ENCODE measurements at places on chromosomes 6 and 20.
A peak's percentile ranks its signal among the peaks of the same experiment; 100 is the strongest.

- DNase-seq = peak; percentile 80
Measured at GRCh38 chr20:1965520-1966351, 28.1 kb downstream of the PDYN start.

DNA sequence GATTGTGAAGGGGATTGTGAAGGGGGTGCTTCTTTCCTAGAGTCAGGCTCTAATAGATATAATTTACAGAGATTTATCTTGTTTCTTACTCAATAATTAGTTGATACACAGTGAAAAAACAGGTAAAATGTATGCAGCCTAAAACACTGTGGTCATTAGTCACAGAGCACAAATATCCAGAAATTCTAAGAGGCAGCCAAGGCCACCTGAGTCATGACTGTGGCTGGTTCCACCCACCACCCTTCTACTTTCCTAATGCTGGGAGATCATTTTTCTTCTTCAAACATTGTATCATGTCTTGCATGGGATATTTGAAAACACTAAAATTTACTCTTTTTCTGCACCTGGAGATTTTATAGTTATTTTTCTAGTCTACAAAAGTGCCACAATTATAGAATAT, 181.6 kb downstream of the OTOR start:
- no peak for DNase-seq

DNA sequence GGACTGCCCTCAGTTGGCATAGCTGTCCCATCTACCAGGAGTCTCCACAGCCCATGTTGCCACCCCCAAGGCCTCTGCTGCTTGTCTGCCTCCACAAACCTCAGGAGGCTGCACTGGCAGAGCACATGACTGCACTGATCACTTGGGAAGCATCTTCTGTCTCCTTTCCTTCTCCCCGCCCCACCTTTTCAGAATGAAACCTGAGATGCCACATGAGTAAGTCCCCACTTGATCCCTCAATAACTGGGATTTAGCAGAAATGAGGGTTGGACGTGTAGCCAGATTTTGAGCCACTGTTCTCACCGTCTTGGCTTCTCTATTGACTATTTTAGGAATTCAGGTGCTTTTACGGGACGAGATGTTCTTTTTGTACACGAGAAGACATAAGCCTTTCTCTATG, 328.4 kb downstream of the CDC5L start:
- DNase-seq = no peak

DNA sequence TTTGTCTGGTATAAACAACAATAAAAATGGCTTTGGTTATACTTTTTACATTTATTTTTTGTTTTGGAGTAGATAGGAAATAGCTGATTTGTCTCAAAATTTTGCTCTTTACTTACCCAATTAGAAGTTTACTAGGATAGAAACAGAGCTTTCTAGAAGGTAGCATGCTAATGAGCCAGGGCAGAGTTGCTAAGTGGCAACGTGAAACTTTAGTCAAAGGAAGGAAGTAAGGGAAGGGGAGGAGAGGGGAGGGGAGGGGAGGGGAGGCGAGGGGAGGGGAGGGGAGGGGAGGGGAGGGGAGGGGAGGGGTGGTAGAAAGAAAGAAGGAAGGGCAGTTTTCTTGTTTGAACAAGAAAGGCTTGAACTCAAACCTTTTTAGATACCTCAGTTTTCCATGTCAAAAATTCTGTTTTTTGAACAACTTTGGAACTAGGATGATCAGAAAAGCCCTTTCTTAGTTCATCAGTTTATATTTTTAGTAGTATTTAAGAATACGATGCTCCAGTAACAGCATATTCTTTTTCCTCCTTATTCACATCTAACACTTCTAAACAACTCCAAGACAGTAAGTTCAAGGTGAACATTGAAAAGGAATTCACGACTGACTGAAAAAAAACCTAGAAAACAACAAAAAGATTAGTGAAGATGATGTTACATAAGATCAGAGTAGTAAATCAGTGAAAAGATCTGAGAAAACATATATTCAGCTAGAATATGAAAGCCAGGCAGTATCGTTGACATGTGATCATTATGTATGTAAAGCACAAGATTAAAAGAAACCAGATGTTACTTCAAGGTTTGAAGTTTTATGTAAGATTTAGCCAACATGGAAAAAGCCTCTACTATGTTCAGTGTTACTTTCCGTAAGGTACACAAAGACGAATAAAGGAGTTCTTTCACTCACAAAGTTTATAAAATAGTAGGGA, 263.4 kb downstream of the ARHGAP18 start:
- no peak for DNase-seq

DNA sequence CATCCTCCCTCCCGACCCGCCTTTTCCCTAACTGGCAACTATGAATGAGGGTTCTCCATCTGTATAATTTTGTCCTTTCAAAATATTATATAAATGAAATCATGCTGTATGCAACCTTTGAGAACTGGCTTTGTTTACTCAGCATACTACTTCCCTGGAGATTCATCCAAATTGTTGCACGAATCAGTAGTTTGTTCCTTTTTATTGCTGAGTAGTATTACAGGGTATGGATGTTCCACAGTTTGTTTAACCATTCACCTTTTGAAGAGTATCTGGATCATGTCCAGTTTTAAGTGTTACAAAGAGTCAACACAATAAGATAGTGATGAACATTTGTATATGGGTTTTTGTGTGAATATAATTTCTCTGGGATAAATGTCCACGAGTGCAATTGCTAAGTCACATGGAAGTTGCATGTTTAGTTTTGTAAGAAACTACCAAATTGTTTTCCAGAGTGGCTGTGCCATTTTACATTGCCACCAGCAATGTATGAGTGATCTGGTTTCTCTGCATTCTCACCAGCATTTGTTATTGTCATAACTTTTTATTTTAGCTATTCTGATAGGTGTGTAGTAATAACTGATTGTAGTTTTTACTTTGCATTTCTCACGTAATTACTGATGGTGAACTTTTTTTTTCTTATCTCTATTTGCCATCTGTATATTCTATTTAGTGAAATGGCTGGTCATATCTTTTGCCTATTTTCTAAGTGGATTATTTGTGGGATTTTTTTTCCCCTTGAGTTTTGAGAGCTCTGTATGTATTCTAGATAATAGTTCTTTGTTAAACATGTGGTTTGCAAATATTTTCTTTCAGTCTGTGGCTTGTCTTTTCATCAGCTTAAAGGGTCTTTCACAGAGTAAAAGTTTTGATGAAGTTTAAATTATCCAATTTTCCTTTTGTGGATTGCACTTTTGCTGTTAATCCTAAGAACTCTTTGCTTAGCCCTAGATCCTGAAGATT, 14.4 kb upstream of the RNF24 start:
- no peak for DNase-seq

GRCh38 chr6:39256294-39256940, 27.1 kb upstream of the KCNK5 start:
- no peak for DNase-seq

DNA sequence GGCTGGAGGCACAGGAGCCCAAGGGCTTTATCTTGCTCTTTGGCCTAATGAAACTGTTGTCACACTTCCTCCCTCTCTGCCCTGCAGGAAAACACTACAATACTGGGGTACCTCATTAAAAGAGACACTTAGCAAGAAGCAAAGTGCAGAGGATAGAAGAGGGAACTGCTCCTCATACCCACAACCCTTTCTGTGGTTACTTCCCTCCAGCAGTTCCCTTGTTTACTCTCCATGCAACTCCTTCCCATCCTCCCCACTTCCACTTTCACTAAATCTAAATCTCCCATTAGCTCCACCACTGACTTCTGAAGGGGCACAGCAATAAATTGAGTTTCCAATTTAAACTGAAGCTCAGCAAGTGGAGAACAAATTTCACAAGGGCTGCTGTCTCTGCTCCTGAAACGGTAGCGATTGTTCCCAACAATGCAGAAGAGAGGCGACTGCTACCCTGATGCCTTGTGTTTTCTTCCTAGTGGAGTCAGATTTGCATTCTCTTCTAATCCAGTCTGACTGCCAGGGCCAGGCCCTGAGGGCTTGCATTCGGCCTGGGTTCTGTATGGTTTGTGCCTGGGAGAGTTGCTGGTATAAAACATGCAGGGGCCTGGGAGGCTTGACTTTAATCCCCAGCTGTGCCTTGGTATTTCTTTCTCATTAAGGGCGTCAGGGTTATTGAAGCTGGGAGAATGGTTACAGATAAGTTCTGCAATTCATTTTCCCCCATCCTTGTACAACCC, 454.7 kb downstream of the TFAP2B start:
- no peak for DNase-seq

- DNase-seq = no peak
Measured at GRCh38 chr6:52517502-52518278, 59.2 kb downstream of the TRAM2 start.

- DNase-seq = no peak
Measured at GRCh38 chr6:19380293-19380692, 456.9 kb upstream of the ID4 start.

GRCh38 chr6:49662231-49662891, 25.7 kb upstream of the RHAG start:
- no peak for DNase-seq

- no peak for DNase-seq
Measured at GRCh38 chr6:44327760-44328159, 14.6 kb upstream of the AARS2 start.

- no peak for DNase-seq
Measured at GRCh38 chr6:29426654-29427053, 11.9 kb downstream of the OR12D1 start.

DNA sequence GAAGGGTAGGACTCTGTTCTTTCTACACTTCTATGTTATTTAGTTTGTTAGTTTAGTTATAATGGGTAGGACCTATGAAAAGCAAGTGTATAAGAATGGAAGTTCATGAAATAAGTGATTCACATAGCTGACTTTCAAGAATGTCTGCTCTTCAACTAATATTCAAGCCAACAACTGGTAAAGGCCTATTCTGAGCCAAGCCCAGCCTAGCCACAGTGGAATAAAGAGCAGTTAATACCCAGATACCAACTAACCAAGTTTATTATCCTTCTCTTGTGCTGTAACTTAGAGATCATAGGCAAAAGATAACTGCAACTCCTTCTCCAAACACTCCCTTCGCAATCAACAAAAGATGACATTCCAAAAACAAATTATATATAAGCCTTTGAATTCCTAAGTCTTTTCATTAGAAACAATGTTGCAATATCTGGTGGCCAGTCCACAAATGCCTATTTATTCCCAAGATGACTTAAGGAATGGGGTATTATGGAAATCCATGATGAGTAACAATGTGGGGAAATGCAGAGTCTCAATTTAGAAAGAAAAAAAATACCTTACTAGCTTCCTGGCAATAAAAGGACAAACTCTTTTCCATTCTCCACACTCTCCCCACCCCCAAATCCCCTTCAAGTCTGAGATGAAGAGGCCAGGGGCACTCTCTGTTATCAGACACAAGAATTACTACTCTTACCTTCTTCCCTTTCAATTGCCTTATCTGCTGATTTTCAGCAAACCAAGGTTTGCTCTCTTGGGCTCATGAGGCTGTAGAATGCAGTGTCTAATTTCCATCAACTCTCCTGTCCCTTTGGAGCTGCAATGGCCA, 27.4 kb downstream of the BTBD9 start:
- no peak for DNase-seq

GRCh38 chr20:3857405-3857804, 10.8 kb downstream of the MAVS start:
- peak; percentile 37 for DNase-seq

GRCh38 chr6:14968056-14968637, 277.7 kb upstream of the JARID2 start:
- no peak for DNase-seq

DNA sequence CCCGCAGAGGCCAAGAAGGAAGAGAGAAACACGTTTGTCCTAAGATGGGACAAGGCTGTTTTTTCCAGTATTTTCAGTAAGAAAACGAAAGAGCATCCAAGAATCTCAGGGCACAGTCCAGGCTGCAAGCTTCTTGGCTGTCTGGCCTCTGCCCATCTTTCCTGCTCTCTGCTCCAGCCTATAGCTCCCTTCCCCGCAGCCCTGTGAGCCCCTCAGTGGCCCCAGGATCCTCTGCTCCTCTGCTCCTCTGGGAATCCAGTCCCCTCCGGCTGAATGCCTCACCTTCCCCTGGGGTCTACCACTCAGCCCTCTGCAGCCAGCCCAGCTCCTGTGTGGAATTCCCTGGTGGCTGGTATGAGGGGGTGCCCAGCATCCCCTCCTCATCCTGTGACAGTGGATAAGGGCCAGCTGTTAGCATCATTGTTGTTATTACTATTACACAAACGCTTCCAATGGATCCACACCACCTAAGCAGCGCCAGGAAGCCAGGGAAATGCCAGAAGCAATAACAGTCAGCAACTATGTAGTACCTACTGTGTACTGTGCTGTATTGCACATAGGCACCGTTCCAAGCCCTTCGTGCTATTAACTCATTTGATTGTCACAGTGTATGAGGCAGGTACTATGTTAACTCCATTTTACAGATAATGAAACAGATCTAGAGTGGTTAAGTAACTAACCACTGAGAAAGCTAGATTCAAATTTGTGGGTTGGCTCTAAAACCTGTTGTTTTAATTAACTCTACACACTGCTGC, 60.3 kb upstream of the PTPN1 start:
- DNase-seq = no peak

GRCh38 chr6:10418862-10419748, 4.2 kb upstream of the TFAP2A start:
- no peak for DNase-seq

DNA sequence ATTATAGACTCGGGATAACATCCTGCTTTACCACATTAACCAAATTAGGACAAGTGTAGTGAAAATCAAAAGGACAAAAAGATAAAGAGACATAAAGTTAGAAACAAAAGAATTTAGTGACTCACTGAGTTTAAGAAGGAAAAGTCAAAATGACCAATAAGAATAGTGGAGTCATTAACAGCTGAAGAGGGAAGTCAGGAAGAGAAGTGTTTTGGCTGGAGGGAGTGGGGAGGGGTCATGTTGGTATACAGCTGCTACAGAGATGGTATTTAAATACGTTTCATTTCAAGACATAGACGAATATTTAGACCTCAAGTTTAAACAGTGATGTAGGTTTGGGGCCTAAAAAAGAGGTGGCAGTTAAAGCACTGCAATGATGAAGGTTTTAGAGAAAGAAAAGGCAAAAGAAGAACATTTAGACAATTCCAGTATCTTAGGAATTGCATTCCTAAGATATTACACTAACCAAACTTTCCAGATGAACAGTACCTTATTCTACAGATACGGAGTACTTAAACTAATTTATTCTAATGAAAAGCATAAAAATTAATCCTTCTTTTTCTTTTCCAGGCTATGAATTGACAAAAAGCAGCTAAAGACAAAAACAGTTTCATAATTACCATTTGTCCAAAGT, 10.6 kb downstream of the FKBP5 start:
- no peak for DNase-seq

- DNase-seq = no peak
Measured at GRCh38 chr6:109507490-109508072, 24.6 kb upstream of the ZBTB24 start.

GRCh38 chr6:148827416-148828045, 80.7 kb downstream of the UST start:
- no peak for DNase-seq

- no peak for DNase-seq
Measured at GRCh38 chr6:61606500-61606899, 679.5 kb downstream of the KHDRBS2 start.

Data from cerebellum (tissue), 4 donors.